ENCODE measurements at places on chromosomes 4 and X. TPM values are rescaled to one million over a fixed set of nuclear protein-coding genes. Genes with fewer than 3 reads are reported as not detected.

The TRIML2 gene
- not detected for total RNA-seq

The ESX1 gene
- total RNA-seq = not detected

The CXorf38 gene
- total RNA-seq = 7.6 TPM

The OPRPN gene
- total RNA-seq = not detected

The SH3BP2 gene
- 23.5 TPM for total RNA-seq

- no peaks in the 10 kb centered on the region for H3K36me3 ChIP-seq
- no peaks in the 10 kb centered on the region for H3K4me1 ChIP-seq
- no peaks in the 10 kb centered on the region for H3K27me3 ChIP-seq
Measured at GRCh38 chrX:32501606-32502005, 709.7 kb downstream of the DMD start.

DNA sequence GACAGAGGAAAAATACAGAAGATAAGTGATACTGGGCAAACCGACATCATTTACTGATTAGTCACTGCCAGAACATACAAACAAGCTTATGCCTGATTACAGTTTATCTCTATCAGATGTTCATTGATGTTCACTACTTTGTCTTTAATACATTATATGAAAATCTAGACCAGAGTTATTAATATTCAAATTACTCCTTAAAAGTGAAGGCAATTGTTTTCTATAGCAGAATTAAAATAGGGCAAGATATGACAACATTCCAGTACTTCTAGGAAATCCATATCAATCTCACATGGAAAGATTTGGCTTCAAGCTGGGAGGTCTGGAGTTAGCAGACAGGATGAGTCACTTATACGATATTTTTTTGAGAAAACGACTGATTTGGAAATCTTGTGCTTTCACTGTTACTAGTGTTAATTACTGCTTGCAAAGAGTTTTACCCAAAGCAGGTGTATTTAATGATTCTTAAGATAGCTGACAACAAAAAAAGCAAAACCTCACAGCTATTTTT is 31.8 kb downstream of the HPGD start:
- no peaks in the 10 kb centered on the region for H3K27me3 ChIP-seq
- H3K36me3 ChIP-seq = no peaks in the 10 kb centered on the region
- H3K27ac ChIP-seq = no peak overlapping the region

- H3K27me3 ChIP-seq = no peaks in the 10 kb centered on the region
- no peak overlapping the region for H3K4me3 ChIP-seq
- no peak overlapping the region for H3K27ac ChIP-seq
- peaks cover 11% of the 10 kb centered on the region for H3K36me3 ChIP-seq
- DNase-seq = no peak
Measured at GRCh38 chr4:112279882-112280315, 5.8 kb downstream of the TIFA start.

- no peaks in the 10 kb centered on the region for H3K36me3 ChIP-seq
- H3K4me1 ChIP-seq = peaks cover 9% of the 10 kb centered on the region
- H3K27me3 ChIP-seq = no peaks in the 10 kb centered on the region
- no peak overlapping the region for H3K4me3 ChIP-seq
Measured at GRCh38 chr4:143294310-143294709, 42.4 kb upstream of the GAB1 start.

- H3K4me1 ChIP-seq = no peaks in the 10 kb centered on the region
- no peaks in the 10 kb centered on the region for H3K27me3 ChIP-seq
- no peaks in the 10 kb centered on the region for H3K36me3 ChIP-seq
- no peak overlapping the region for H3K4me3 ChIP-seq
Measured at GRCh38 chr4:146790515-146790914, 151.8 kb downstream of the POU4F2 start.

DNA sequence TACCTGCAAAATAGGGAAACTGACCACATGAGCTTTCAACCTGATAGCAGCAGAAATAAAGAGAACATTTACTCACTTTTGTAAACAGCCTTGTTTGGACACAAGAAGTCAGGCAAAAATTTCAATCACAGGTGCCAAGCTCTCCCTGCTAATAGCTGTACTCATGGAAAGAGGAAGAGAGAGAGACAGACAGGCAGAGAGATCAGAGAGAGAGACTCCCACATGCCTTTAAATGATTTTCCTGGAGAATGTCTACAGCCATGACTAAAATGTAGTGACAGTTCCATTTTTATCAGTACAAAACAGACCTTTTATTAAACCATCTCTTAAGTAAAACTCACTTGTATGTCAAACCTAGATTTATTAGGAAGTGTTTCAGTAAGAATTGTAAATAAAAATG is 752.9 kb downstream of the TRAM1L1 start:
- no peak overlapping the region for H3K27ac ChIP-seq
- DNase-seq = no peak
- H3K36me3 ChIP-seq = no peaks in the 10 kb centered on the region
- no peak overlapping the region for H3K4me3 ChIP-seq

All from muscle of leg (tissue), 16 donors.